ENCODE measurements at places on chromosomes 7 and 10.

DNA sequence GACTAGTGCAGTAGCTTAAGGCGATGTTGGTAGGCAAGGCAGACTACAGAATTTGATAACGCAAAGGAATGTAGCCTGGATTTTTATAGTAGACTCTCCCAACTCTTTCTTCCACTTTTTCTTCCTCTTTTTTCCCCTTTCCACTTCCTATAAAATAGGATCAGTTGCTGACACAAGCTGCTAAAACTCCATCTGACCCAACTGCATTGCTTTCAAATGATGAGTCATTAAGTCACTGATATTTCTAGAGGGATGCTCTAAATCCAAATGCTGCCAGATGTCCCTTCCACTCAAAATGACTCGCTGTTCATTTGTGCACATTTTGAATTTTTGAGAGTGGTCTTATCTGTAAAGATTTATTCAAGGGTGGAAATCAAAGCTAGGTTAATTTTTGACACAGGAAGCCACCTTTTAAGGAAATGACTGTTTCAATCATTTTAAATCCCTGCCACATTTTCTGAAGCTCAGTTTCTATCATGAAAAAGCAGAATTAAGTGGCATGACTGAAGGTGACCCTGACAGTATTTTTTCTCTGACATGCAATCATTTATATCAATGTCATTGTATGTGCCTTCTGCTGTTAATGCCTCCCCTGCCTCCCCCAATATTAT is 25.8 kb upstream of the SFMBT2 start:
- no peak for DNase-seq

DNA sequence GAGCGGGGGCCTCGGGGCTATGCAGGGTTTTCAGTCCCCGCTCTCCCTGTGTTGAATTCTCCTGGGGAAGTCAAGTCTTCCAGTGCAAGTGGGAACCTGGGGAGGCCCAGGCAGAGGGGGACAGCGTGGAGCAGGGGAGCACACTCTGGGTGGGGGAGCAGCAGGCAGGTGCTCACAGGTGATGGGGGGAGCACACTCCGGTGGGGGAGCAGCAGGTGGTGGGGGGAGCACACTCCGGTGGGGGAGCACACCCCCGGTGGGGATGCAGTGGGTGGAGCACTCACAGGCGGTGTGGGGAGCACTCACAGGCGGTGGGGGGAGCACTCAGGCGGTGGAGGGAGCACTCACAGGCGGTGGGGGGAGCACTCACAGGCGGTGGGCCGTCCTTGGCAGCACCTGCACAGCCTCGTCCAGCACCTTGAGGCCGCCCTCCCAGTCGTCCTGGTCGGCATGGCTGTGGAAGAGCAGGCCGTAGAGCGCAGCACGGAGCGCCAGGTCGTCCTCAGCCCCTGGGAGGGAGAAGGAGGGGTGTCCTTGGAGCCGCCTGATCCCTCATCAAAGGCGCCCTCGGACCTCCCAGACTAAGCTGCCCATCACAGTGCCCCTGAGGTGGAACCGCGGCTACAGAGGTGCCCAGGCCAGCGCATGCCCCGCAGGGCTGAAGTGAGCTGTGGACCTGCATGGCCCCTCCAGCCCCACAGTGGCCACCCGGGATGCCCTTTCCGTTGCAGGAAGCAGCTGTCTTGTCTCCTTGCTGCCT is 56.7 kb downstream of the CFAP46 start:
- DNase-seq = no peak

- DNase-seq = no peak
These were observed 1054.4 kb downstream of the CNTNAP2 start for GRCh38 chr7:147171013-147171391.

GRCh38 chr7:18064242-18064838 is 36.7 kb upstream of the PRPS1L1 start:
- no peak for DNase-seq
